Mammary microvascular endothelial cell (primary cell): ENCODE measurements at places on chromosomes 5 and 9. TPM values are rescaled to one million over a fixed set of nuclear protein-coding genes. Genes with fewer than 3 reads are reported as not detected.

The PCDHA7 gene
- total RNA-seq: 0.20 TPM in 1 of 2 replicates, not detected in the other

The SLC34A3 gene
- total RNA-seq: not detected in 2 replicates

The LHFPL2 gene
- total RNA-seq: 28.9 and 37.6 TPM in 2 replicates

The CDC20B gene
- total RNA-seq: not detected in 2 replicates

The TMEM215 gene
- total RNA-seq: not detected in 2 replicates

The SMARCA2 gene
- total RNA-seq: 29.0 and 31.9 TPM in 2 replicates

The GFI1B gene
- not detected in 2 replicates for total RNA-seq

The CBY3 gene
- total RNA-seq: not detected in 2 replicates

The LRRTM2 gene
- 0.44 and 0.47 TPM in 2 replicates for total RNA-seq

The ADAMTS19 gene
- total RNA-seq: not detected in 2 replicates

The HCN1 gene
- not detected in 2 replicates for total RNA-seq

The MYO10 gene
- total RNA-seq: 51.2 and 57.5 TPM in 2 replicates

The SPINK4 gene
- total RNA-seq: not detected in 2 replicates

The CYSRT1 gene
- 0.20 and 0.25 TPM in 2 replicates for total RNA-seq

The PITX1 gene
- not detected in 2 replicates for total RNA-seq

The SEMA4D gene
- total RNA-seq: 1.3 and 1.8 TPM in 2 replicates

The CACNA1B gene
- under 0.01 TPM in 1 of 2 replicates, not detected in the other for total RNA-seq

The GPR21 gene
- total RNA-seq: 0.25 TPM in 1 of 2 replicates, not detected in the other
